Body of pancreas (tissue), 4 donors: ENCODE measurements at places on chromosomes 2 and 18.

- no peak for DNase-seq
Measured at GRCh38 chr2:232567721-232568120, 17.2 kb downstream of the EIF4E2 start.

DNA sequence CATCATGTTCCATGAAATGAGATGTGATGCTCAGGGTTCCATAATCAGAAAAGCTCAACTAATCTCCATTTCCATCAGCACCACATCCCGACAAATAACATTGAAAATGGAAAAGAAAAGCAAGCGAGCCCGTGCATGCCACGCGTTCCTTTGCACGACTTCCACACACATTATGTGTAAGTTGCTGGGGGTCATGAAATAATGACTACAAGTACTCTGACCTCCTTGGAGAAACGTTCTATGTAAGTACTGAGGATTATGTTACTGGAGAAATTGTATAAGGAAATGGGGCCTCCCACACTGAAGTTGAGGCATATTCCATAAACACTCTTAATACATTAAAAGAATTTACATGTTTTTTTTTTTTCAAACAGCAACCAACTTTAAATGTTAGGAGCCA is 38.3 kb downstream of the CCBE1 start:
- no peak for DNase-seq

GRCh38 chr2:103151046-103151445 is 389.2 kb downstream of the TMEM182 start:
- DNase-seq: no peak

- no peak for DNase-seq
Measured at GRCh38 chr2:134454931-134455330, 201.1 kb downstream of the MGAT5 start.

DNA sequence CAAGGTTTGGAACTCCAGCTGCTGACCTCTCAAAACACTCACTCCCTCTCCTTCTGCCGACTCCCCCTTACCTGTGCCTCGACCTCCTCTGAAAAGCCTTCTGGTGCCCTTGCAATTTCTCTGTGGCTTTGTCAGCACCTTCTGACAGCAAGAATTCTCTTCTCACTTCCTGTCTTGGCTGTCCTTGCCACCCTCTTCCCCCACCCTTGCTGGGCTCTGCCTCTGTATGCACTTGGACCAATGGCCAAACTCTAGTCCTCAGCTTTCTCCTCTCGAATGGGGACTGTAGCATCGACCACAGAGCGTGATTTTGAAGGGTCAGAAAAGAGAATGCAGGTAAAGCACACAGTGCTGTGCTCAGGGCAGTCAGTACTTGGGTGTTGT is 99.0 kb downstream of the HS1BP3 start:
- no peak for DNase-seq

DNA sequence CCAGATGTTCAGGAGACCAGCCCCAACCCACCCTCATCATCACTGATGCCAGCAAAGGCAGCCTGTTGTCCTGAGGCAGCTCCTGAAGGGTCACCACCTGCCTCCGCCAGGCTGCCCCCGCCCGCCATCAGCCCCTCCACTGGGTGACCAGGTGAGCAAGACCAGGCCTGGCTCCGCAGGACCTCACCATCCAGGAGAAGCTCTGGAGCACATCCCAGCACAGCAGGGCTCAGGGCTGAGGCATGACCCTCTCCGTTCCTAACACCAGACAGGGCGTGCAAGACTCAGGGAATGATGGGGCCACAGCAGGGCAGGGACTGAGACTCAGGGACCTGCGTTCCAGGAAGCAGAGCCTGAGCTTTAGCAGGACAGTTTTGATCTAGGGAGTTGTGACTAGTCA is 218.8 kb upstream of the RAB6C start:
- no peak for DNase-seq

- DNase-seq: no peak
Measured at GRCh38 chr18:10015941-10016819, 102.4 kb downstream of the VAPA start.

DNA sequence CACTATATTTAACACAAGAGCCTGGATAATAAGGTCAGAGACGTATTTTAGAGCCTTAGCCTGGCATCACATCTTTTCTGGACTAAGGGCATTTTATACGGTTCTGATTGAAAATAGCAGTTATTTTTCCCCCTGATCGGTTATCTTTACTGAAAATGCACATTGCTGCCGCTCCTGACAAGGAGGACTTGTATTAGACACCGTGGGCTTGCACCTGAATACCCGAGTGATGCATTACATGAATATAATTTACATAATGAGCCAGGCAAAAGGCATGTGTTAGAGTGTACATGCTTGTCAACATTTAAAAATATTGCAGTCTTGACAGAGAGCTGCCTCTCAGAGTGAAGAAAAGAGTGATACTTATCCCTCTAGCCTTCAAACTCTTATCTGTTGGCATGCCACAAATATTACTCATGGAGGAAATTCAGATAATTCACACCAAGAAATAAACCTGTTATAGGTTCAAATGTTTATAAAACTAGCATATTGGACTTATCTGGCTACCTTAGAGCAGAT is 470.5 kb upstream of the ETAA1 start:
- no peak for DNase-seq

GRCh38 chr2:171787333-171788072 is 100.2 kb downstream of the DYNC1I2 start:
- no peak for DNase-seq

DNA sequence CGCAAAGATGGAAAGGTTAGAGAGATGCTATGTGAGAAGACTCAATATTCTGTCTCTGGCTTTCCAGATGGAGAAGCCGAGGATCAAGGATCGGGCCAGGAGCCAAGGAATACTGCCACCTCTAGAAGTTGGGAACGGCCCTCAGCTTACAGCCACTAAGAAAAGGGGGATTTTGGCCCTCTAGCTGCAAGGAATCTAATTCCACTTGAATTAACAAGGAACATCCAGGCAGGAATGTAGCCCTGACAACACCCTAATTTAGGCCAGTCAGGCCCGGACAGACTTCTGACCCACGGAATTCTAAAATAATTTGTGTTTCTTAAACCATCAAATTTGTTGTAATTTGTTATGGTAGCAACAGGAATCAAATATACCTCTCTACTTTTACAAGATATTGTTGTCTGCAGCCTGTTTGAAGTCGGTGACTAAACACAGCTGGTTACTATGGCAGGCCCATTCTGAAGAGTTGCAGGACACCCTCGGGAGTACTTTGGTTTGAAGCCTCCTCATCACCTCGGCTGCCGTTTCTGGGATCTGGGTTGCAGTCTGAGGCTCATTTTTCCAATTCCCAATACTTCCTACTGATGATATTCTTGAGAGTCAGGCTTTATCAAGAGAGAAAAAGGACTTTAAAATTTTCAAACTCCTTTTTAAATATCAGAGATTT is 1131.2 kb downstream of the TSN start:
- no peak for DNase-seq

DNA sequence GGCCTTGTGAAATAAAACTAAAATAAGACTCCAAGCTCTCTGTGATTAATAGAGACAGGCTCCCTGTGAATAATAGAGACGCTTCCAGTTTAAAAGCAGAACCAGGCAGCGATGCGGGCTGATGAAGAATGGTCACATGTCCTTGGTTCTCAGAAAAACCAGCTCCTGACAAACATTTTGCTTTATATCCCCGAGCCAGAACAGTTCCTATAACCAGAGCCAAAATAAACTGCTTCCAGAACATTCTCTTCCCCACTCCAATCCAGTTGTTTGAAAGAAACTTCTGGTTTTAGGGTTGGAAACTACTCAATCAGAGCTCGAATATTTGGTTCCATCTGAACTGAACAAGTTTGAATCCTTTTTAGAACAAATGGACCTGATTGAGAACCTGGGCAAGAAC is 213.7 kb downstream of the TSN start:
- peak; percentile 19 for DNase-seq

GRCh38 chr2:160269365-160269764 is 69.3 kb upstream of the ITGB6 start:
- DNase-seq: no peak

- no peak for DNase-seq
Measured at GRCh38 chr2:182447863-182448262, 21.0 kb upstream of the PDE1A start.

- DNase-seq: no peak
Measured at GRCh38 chr18:23618862-23619387, 32.6 kb upstream of the NPC1 start.

GRCh38 chr2:217035967-217036366 is 176.1 kb upstream of the TNP1 start:
- no peak for DNase-seq

DNA sequence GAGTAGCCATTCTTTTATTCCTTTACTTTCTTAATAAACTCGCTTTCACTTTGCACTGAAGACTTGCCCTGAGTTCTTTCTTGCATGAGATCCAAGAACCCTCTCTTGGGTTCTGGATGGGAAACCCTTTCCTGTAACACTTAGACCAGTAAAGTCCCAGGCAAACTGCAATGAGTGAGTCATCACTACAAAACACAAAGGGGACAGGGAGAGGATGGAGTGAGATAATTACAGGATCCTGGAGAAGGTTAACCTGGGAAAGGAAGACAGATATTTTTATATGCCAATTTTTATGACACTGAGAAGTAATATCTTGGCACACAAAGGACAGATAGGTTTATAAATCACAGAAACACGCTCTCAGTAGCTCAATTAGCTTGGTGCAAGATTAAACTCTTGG is 48.7 kb downstream of the EHD3 start:
- no peak for DNase-seq

- DNase-seq: no peak
Measured at GRCh38 chr2:79292239-79292957, 132.8 kb upstream of the REG3A start.

GRCh38 chr2:239619369-239619768 is 218.5 kb upstream of the HDAC4 start:
- no peak for DNase-seq

GRCh38 chr2:232980683-232981082 is 32.4 kb downstream of the NGEF start:
- DNase-seq: no peak

DNA sequence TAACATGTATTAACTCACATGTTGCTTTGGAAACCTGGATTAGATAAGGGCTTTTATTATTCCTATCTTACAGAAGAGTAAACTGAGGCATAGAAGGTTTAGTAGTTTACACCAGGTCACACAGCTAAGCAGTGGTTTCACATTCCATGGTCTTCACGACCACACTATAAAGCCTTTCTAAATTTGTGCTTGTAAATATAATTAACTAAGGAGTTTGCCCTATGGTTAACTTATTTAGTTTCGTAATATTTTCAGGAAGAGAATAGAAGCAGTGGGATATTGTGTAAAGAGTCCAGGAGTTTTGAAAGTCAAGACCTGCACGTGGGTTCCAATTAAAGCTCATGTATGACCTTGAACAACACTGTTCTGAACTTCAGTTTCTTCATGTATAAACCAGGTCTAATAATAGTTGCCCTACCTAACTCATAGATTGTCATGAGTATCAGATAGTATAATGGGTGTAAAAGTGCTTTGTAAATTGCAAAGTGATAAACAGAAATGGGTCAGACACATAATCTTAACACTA is 19.5 kb upstream of the SOS1 start:
- no peak for DNase-seq

GRCh38 chr18:76494231-76495005 is 624 bp downstream of the ZNF516 start:
- peak; percentile 42 for DNase-seq

- DNase-seq: no peak
Measured at GRCh38 chr2:10389573-10389972, 58.6 kb downstream of the ODC1 start.

- no peak for DNase-seq
Measured at GRCh38 chr18:69658685-69659084, 258.0 kb downstream of the DOK6 start.
